ENCODE measurements at places on chromosomes 1 and 21.
A peak's percentile ranks its signal among the peaks of the same experiment; 100 is the strongest.

- no peak for DNase-seq
Observed at GRCh38 chr1:22443332-22443731, 8.3 kb upstream of the ZBTB40 start.

GRCh38 chr1:197093226-197093885, 26.3 kb upstream of the F13B start:
- no peak for DNase-seq

DNA sequence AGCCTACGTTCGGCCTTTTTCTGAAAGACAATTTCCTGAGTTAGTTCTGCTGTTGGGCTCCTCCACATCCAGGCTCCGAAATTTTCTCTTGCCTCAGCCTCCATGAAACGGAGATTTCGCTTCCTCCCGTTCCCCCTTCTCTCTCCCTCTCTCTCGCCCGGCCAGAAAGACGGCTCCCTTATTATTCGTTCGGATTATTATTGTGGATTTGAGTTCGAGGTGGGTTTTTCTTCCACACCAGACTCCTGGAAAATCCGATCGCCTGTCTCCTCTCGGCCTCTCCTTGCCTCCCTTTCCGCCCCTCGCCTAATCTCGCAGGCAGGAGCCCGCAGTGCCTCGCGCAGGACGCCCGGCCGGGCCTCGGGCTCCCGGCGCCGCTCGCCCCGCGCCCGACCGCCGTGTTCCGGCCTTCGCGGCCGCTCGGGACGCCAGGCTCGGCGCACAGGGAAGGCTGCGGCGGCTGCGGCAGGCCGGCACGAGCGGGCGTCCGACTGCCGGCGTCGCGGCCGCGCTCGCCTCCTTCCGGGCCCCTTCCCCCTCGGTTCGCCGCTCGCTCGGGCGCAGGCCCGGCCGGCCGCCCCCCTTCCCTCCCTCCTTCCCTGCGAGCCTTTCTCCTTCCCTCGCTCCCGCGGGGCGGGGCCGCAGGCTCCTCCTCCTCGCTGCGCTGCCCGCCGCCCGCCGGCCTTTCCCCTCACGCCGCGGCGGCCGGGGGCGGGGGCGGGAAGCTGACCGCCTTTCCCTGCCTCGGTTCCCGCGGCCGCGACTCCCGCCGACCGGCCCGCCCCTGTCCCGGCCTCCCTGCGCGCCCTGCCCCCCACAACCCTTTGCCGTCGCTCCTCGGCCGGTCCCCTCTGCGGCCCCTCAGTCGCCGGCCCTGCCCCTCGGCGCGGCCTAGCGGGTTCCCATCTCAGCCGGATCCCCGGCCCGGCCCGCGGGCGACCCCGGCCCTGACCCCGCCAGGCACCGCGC, at the start of gene ARHGEF11:
Gene ARHGEF11 (minus strand): TSS at position 493 of the 969 bp plus-strand sequence. CDS start 1,412 bp downstream, outside the sequence.
- DNase-seq, result peak; percentile 98

- DNase-seq, result no peak
Observed at GRCh38 chr1:90986953-90987352, 34.9 kb downstream of the ZNF644 start.

- DNase-seq, result no peak
Observed at GRCh38 chr21:42847726-42848125, 31.6 kb downstream of the WDR4 start.

DNA sequence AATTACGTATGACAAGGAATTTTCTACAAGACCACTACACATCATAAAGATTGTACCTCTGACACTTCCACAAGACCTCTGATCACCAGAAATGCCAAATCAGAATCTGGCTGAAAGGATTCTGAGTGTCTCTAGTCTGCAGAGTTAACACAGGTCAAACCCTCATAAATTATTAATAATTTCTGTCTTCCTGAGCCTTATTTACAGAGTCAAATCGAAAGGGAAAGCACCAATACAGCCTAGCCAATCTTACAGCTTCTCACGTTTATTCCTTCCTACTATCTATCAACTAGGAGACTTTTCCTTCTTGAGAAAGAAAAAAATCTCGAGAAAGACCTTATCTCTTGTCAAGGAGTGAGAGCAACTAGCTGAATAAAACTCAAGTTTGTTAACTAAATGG, 2151.6 kb downstream of the MRPL39 start:
- DNase-seq, result no peak

DNA sequence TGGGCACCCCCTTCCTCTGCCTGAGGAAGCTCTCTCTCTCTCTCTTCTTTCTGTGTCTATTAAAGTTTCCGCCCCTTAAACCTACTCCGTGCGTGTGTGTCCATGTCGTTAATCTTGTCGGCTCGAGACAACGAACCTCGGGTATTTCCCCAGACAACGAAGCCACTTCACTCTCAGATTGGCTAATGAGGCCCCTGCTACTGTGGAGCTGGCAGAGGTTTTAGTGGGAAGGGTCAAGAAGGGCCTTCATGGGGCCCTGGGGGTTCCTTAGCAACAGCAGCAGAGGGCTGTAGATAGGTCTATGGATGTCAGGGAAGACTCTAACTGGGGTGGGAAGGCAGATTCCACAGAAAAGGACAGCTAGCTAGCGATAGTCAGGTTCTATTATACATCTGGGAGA, 239.8 kb upstream of the RAB4A start:
- no peak for DNase-seq

DNA sequence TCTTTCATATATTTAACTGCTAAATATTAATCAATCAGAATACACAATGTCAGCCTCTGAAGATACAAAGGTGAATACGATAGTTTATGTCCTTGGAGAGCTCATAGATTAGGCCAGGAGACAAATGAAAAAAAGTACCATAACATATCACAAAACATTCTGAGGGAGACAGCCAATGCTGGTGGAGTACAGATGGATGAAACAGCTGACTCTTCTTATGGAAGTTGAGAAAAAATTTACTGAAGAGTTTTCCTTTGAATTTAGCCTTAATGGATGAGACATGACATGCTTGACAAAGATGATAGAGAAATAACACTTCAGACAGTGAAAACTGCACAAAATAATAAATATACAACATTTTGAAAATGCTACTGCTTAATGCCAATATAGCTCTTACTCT, 193.5 kb downstream of the PDE4B start:
- DNase-seq, result no peak

DNA sequence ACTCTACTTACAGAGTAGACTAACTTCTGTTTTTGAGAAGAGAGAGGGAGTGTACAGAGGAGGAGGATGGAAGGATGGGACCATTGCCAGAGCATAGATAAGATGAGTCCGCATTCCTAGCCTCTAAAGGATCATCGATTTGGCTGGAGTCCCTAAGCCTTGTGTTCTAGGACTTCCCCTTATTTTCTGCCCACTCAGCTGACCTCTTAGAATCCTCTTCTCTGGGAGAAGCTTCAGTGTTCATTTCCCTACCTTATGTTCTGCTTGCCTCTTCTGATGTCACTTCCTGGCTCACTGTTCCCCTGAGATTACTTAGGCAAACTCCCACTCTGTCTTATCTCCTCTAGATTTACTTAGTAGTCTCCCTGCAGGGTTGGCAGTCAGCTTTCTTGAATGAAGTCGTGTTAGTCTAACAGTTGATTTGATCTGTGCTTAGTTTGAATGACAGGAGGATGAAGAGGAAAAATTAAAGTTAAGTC, 156.7 kb downstream of the SYT2 start:
- DNase-seq, result peak; percentile 48

GRCh38 chr1:172138634-172139033, 281.9 kb upstream of the C1orf105 start:
- DNase-seq, result no peak

- no peak for DNase-seq
Observed at GRCh38 chr1:109791495-109792043, 27.8 kb upstream of the EPS8L3 start.

GRCh38 chr1:184050636-184051035, 894 bp upstream of the TSEN15 start:
- DNase-seq, result no peak

DNA sequence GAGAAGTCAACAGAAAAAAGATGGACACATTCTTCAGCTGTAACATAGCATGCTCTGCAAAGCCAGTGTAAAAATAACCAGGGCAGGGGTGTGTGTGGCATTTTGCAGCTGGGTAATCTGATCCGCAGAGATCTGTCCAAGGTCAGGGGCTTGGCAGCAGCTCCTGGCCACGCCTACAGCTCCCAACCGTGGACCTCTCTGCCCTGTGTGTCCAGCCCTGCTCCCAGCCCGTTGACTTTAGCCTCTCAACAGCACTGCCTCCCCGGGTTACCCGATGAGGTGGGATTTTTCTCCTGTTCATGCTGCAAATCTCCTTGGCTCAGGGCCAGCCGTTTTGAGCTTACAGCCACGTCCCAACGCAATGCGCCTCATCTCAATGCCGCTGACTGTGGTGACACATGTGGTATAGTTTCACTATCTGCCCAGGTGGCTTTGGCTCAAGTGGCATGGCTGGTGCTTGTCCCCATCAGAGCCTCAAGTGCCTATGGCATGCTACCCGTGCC, 68.1 kb downstream of the VWA5B1 start:
- DNase-seq, result peak; percentile 30

- DNase-seq, result no peak
Observed at GRCh38 chr1:73948055-73948454, 249.9 kb downstream of the LRRIQ3 start.
